ENCODE measurements at places on chromosomes 13 and 19.
A peak's percentile ranks its signal among the peaks of the same experiment; 100 is the strongest.

- DNase-seq: peak; percentile 92
Observed at GRCh38 chr19:16446724-16447368, 24.9 kb downstream of the EPS15L1 start.

DNA sequence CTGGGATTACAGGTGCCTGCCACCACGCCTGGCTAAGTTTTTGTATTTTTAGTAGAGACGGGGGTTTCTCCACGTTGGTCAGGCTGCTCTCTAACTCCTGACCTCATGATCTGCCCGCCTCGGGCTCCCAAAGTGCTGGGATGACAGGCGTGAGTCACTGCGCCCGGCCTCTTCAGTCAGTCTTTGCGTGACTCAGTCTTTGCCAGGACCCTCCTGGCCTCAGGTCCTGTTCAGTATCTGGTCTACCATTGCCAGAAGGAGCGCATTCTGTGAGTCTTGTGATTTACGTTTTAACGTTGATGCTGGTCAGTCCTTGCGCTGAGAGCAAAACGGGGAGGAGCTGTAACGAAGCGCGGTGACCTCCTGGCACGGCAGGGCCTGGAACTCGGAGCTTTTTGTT is 7.6 kb upstream of the HMG20B start:
- DNase-seq: no peak

DNA sequence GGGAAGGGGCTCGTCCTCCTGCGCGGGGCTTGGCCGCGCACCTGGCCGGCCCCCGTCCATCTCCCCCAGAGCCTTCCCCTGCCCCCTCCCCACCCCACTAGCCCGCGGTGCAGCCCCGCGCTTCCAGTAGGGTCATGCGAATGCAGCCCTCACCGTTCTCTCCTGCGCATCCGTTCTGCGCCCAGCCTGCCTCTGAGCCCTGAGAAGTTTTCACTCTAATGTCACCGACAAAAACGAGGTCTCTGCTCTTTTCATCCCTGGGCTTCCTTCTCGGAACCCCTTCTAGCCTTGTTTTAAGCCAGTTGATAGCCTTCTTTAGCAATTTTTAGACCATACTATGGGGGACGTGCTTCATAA is 97.4 kb downstream of the ATP8A2 start:
- no peak for DNase-seq

GRCh38 chr13:104962411-104962810 is 1573.1 kb downstream of the EFNB2 start:
- DNase-seq: no peak

DNA sequence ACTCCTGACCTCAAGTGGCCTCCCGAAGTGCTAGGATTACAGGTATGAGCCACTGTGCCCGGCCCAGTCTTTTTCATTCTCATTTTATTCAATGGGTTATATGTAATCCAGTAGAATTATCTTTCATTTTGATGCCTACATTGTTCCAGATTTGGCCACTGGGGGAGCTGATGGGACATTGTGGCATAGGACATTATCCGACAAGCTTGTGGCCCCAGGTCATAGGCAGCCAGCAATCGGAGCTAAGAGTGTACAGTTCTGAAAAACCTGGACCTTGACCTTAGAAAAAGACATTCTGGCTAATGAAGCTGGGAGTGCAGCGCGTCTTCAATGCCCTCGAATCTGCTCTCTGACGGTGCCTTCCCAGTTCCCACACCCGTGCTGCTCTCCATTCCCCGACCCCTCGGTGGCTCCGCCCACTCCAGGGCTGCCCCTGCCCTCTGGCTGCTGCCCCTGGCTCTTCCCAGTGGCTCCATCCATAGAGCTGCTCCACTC is 108.7 kb downstream of the TEX29 start:
- peak; percentile 54 for DNase-seq

GRCh38 chr19:16368385-16369305 is 44.0 kb downstream of the KLF2 start:
- DNase-seq: no peak

DNA sequence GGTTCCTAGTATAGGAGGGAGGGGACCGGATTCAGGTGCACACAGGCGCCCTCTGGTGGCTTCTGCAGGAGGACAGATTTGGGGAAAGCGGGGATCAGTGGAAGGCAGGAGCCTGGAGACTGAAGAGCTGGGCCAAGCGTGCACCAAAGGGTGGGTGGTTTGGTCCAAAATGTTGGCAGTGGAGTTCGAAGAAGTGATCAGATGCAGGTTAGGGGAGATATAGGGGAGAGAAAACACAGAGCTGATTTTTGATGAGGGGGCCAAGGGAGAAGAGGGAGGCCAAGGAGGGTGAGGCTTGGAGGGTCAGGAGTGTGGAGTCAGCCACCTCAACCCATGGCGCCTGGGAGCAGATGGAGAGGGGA is 6.8 kb upstream of the CARM1 start:
- DNase-seq: peak; percentile 93
